NCI-H1930 (cell line): ENCODE measurements at places on chromosomes 7 and 10.

GRCh38 chr10:30542895-30543288 lies 86.7 kb downstream of the LYZL2 start:
- no peak for DNase-seq

DNA sequence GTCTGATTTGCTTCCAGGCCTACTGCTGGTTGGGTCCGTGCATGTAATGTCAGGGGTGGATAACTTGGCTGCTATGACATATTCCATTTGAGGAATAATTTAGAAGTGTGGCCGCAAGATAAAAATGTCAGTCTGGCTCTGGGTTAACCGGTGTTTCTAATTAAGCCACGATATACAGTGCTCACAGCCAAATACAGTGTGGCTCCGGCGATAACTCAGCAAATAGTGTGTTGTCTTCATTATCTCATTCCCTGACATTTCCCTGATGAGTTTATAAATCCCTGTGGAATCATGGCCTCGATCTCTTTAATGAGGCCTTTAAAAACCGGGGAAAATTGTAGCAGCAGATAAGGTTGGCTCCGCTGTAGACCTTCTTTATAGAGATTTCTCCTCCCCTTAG lies 1125.0 kb downstream of the TYW1 start:
- no peak for DNase-seq

GRCh38 chr10:47425813-47426419 lies 41.8 kb upstream of the ZNF488 start:
- no peak for DNase-seq

- DNase-seq: no peak
Observed at GRCh38 chr7:140458201-140458600, 21.1 kb downstream of the MKRN1 start.

GRCh38 chr10:52092390-52092789 lies 221.7 kb upstream of the DKK1 start:
- DNase-seq: no peak

GRCh38 chr7:76506081-76506440 lies 4.3 kb upstream of the UPK3B start:
- no peak for DNase-seq

DNA sequence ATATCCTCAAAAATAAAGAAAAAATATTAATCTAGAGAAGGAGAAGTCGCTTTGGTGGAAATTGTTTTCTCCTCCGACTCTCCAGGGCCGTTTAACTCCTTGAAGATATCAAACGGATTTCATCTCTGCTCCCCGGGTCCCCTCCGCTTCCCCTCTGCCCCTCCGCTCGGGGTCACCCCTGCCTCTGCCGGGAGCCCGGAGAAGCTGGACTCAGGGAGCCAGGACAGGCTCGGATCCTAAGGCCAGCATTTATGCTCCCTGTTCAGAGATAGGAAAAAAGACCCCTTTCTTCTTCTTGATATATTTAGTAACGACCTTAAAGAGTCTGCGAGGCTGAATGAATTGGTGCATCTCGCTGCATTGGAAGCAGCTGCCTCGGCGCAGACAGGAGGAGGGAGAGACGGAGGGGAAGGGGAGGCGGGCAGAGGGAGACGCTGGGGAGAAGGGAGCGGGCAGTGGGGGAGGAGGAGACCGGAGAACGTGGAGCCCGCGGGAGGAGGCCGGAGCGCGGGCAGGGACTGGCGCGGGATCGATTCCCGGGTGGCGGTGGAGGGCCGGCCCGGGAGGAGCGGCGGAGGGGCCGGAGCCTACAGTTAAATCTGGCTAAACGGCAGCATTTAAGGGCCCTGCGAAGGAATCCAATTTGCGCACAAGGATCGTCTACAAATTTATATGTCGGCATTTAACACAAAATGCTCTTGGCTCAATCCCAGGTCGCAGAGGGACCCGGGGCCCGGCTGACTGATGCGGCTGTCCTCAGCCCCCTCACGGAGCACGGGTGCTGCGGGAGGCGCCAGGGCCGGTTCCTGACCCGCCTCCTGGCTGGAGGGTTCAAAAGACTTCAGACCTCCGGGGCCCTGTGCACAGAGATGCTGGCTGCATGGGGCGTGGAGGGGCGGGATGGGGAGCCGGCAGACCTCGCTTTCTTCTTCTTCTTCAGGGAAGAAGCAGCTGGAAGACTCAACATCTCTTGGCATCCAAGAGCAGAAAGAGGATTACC lies 55.6 kb downstream of the CRTAC1 start:
- DNase-seq: no peak

DNA sequence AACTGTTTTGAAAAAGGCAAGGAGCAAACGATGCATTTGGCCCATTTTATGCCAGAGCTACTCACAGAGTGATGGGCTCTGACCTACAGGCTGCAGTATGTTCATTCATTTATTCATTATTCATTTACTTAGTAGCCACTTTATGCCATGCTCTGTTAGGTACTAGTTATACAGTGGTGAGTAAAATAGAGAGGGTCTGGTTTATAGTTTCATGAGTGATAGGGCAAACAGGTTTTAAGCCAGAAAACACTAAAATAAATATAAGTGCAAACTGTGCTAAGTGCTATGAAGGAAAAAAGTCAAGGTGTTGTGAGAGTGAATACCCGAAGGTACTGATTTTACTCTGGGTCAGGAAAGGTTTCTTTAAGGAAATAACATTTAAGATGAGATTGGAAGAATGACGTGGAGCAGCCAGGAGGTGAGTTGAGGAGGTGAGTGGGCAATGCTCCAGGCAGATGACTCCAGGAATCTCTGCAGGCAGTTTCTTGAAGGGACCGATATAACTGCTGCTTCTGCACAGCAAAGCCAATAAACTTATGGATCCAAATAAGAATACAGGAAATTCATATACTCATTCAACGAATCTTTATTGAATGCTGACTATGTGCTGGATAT lies 56.9 kb upstream of the FAM133B start:
- DNase-seq: no peak

DNA sequence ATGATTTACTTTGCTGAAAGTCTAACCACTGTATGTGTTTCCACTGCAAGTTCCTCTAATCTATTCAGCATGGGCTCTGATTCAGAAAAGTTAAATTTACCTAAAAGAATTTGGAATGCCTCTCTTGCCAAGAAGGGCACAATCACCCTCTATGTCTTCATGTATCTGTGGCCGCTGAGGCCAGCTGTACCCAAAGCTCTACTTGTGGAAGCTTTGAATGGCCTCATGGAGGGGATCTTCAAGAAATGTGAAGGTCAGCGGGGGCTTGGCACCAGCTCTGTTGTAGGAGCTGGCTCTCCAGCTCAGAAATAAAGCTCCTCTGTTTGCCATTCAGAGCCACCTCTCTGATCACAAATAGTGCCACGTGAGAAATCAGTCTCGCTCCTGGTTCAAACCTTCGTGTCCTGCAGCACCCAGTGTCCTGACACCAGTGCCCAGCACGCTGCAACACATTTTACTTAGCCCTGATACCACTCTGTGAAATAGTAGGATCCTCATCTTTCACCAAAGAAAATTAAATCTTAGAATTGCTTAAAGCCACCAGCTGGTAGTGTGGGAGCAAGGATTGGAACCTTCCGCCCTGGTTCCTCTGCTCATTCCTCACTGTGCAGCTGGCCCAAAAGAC lies 61.1 kb downstream of the PKD1L1 start:
- no peak for DNase-seq

- no peak for DNase-seq
Observed at GRCh38 chr7:74617180-74617744, 40.3 kb upstream of the GTF2I start.

GRCh38 chr7:50657912-50658311 lies 92.7 kb upstream of the DDC start:
- DNase-seq: no peak

DNA sequence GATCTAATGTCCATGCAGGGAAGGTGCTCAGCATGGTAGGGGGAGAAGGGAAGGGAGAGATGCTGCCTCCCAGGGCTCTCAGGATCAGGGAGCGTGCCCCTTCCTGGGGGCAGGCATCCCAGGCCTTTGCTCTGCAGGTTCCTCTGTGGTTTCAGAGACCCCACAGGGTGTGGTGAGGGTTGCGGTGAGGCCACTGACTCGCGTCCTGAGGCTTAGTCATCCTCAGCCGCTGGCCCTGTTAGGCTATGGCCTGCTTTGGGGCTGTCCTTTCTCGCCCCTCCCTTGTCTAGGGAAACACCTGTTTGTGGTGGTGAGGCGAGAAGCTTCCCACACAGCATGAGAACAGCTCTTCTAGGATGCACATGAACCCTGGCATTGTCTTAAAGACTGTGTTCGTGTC lies 558.3 kb upstream of the FOXK1 start:
- DNase-seq: no peak

DNA sequence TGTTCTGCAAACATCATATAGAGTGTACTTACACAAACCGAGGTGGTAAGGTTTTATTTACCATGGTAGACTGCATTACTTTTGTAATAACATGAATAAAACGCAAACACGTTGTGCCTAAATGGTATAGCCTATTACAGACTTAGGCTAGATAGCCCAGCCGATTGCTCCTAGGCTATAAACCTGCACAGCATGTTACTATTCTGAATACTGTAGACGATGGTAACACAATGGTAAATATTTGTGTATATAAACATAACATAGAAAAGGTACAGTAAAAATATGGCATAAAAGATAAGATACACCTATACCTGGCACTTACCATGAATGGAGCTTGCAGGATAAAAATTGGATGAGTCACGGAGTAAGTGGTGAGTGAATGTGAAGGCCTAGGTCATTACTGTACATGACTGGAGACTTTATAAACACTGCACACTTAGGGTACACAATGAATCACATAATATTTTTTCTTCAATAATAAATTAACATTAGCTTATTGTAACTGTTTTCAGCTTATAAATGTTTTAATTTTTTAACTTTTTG lies 16.3 kb downstream of the AKR1D1 start:
- no peak for DNase-seq

GRCh38 chr10:14555807-14556206 lies 218.9 kb downstream of the FAM107B start:
- no peak for DNase-seq

- no peak for DNase-seq
Observed at GRCh38 chr10:73251683-73252444, 580 bp downstream of the MRPS16 start.

DNA sequence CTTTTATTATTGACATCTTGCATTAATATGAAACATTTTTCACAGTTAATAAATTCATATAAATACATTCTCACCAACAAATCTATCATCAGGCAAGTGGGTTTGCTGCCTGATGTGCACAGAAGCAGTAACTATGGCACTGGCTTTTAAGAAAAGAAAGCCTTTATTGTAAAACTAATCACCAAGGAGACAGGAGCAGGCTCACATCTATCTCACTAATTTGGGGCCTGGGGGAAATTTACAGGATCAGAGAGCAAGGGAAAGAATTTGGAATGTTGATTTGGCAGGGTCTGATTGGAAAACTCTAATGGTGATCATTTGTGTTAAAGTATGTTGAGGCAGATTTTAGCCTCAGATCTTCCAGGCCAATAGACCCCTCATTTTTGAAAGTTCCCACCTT lies 605.7 kb downstream of the POM121L12 start:
- no peak for DNase-seq

GRCh38 chr7:151063212-151063561 lies 3.8 kb downstream of the SLC4A2 start:
- no peak for DNase-seq

DNA sequence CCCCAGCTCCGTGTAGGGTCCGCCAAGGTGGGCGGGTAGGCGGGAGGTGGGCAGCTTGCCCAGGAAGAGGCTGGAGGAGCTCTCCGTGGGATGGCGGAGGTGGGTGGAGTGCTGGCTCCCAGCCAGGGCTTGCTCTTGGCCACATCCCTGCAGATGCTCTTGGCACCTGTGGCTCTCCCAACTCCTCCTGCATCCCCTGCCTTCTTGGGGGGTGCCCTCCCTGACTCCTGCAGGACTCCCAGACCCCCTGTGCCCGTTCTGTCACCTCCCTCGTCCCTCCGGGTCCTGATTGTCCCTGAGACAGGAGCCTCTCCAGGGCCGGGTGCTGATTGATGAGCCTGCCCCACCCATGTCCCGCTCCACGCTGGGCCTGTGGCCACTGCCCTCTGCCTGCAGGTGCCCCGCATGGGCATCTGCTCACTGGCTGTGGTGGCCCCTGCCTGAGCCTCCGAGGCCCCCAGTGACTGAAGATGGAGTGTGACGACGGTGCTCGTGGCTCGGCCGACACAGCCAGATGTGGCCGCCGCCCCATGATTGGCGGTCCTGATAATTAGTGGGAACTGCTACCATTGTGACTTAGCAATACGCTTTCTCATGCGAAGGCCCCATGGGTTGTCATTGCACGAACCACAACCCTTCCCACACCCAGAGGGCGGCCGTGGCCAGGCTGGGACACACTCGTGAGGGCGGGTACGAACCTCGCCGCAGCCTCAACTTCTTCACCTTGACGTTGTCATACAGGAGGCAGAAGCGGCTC lies 23.6 kb downstream of the CFAP46 start:
- no peak for DNase-seq

DNA sequence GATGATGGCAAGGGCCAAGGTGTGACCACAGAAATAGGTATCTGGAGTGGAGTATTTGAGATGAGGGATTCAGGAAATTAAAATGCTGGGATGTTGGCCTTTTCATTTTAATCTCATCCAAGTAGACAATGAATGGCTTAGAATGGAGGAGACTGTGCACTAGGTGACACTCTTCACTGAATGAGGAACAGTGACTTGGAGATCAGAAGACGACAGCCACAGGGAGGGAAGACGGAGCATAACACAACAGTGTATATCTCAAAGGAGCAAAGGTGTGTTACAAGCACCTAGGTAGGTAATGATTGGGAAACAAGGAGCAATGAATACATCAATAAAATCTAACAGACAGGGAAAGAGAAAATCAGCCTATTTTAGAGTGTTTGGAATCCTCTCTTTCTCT lies 4.1 kb upstream of the TAX1BP1 start:
- no peak for DNase-seq

DNA sequence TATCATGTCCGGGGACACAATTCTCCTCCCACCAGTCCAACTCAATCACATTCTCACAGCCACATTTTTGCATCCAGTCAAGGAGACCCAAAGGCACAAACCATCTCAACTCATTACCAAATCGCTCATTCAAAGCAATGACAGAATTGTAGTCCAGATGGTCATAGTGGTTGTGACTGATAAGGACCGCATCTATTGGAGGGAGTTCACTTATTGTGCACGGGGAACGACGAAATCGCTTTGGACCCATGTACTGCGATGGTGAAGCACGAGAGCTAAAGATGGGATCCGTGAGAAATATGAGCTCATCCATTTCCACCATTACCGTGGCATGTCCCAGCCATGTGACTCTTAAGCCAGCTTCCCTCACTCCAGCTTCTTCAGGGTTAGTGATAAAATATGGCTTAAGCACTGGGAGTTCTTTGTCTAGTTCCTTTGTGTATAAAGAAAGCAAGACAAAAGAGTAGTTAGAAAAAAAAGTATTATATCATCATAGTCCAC lies 29.1 kb downstream of the NAPEPLD start:
- DNase-seq: no peak

GRCh38 chr10:104993085-104993484 lies 352.0 kb downstream of the SORCS3 start:
- no peak for DNase-seq
